Jurkat, Clone E6-1 (cell line): ENCODE measurements at places on chromosomes 3 and 15.

GRCh38 chr3:71050538-71051258, 532.8 kb downstream of the FOXP1 start:
- DNase-seq: peak; percentile 80

DNA sequence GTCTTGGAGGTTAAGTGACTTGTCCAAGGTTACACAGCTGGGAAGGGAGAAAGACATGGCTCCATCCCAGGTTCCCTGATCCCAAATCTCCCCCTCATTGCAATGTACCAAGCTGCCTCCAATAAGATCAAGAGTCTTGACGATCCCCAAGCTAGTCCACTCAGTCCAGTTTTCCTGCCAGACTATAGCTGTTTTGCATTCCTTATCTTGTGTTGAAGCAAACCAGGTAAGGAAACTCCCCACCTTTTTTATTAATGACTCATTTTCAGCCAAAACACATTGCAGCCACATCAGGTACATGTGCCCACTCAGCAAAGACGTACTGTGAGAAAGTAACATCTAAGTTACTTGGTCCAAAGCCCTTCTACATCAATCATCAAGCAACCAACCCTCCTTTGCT, 41.9 kb downstream of the LIPC start:
- no peak for DNase-seq

DNA sequence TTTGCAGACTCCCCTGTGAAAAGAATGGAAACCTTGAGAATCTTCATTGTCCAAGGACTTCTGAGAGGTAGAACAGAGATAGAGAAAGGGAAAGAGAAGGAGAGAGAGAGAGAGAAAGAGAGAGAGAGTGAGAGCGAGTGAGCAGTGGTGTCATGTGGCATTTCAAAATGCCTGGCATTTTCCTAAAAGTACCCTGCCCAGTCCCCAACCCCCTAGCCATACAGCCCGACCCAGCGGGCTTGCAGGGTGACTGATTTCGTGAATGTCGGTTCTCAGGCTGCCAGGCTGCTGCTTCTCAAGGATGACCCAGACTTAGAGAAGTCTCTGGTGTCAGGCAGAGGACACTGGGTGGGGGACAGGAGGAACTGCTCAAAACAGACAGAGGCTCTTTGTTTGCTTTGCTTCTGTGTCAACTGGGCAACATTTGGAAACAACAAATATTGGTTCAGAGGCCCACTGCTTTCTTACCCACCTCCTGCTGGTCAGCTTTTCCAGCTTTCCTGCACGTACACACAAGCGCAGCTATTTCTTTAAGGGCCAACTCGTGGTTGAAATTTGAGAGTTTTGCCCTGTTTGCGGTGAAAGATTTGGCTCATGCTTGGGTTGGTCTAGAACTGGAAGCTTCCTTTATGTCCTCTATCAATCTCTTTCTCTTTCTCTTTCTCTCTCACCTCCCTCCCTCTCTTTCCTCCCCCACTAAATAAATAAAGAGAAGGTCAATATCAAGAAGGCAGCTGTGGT, 3.7 kb upstream of the TF start:
- no peak for DNase-seq

GRCh38 chr3:95459706-95460105, 1354.7 kb upstream of the EPHA6 start:
- no peak for DNase-seq

GRCh38 chr3:45106874-45107273, 39.3 kb downstream of the CDCP1 start:
- no peak for DNase-seq

DNA sequence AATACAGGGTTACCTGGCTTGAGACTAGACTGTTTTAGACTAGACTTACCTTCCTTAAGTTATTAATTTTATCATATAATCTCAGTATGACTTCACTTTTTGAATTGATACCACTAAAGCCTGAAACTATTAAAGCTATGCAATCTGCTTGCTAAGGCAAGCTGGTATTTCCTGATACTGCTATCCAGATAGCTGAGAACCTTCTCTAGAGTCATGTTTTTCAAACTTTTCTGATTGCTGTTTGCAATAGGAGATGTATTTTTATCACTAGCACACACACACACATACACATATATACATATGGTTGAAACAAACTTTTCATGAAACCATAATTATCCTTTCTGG, 9.3 kb upstream of the MAGI1 start:
- no peak for DNase-seq
